GM13977 (cell line): ENCODE measurements at places on chromosomes 12 and 14.

- DNase-seq, result no peak
Measured at GRCh38 chr12:120972870-120973543, 5.3 kb upstream of the HNF1A start.

DNA sequence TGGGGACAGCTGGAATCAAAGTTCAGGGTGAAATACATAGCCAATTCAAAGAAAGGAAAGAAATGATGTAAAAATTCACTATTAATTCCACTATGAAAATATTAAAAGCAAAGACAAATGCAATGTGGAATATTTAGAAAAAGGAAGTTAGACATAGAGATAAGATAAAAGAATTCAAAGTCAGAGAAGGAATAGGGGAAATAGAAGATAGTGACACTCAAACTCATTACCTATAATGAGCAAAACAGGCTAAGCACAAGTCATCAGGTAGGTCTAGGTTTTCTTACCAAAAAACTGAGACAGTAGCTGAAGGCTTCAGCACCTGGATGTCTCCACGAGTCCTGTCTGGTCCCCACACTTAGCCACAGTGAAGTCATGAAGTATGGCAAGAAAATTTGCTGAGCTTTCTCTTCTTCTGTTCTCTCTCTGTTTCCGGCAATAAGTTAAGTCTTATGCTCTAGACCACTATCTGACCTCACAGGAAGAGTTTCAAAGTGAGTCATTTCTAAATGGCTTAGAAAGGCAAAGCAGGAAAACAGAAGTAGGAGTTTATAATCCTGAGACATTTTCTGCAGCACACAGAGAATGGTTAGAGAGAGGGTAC, at the start of gene C3AR1:
C3AR1 (minus strand) TSS at position 369 of the 604 bp plus-strand sequence. CDS start 6,174 bp downstream, outside the sequence.
- peak; percentile 52 for DNase-seq

- no peak for DNase-seq
Measured at GRCh38 chr14:22379727-22380126, 209.3 kb downstream of the DAD1 start.

GRCh38 chr14:21880918-21881317, 207.3 kb upstream of the OR4E1 start:
- DNase-seq, result no peak

GRCh38 chr12:116955382-116956021, 44.8 kb downstream of the FBXW8 start:
- DNase-seq, result peak; percentile 28

DNA sequence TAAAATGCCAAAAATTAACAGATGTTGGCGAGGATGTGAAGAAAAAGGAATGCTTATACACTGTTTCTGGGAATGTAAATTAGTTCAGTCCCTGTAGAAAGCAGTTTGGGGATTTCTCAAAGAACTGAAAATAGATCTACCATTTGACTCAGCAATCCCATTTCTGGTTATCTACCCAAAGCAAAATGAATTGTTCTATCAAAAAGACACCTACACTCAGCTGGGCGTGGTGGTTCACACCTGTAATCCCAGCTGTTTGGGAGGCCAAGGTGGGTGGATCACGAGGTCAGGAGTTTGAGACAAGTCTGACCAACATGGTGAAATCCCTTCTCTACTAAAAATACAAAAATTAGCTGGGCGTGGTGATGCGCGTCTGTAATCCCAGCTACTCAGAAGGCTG, 279.3 kb upstream of the PDE3A start:
- DNase-seq, result no peak

DNA sequence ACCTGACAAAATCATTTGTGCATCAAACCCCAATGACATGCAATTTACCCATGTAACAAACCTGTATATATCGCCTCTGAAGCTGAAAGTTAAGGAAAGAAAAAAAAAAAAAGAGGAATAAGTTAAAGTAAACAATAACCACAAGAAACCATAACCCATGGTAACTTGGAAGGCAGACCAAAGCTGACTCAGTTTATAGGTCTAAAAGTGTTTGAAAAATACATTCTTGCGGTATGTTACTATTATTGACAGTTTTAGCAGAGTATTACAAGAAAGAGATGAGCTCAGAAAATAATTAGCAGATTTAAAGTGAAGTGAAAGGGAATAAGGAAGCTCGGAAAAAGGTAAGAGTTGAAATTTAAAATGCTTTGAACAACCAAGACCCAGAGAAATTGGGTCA, 34.4 kb upstream of the MGAT4C start:
- no peak for DNase-seq

DNA sequence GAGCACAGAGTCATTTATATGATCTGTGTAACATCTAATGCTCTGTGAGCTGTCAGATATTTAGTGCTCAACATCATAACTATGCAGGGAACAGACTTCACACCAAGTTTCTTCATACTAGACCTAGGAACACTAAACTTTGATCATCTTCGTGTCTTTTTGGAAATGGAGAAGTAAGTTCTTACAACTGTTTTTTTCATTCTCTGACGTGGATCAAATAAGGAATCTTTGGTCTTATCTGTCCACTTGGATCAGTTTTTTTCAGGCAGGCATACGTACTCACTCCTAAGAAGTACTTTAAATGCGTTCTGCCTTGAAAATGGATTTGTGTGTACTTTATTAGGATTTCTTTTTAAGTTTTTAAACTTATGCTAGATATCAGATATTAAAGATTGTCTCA, 191.0 kb downstream of the FBXL14 start:
- DNase-seq, result no peak

DNA sequence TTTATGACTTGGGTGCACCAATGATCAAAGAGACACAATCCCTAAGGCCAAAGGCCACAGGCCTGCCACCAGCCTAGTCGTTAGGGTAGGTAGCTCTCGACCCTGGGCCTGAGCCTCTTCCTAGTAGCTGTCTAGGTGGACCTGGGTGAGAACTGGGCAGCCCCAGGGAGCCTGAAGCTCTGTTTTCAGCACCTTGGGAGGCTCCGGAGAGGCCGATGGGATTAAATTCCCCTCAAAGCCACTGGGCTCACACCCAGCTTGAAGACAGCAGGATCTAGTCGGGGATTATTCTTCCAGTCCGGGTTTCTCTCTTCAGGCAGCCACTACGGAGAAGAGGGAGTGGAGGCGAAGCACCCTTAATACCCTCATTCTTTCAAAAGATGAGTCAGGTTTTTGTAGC, 79.8 kb downstream of the TMEM260 start:
- no peak for DNase-seq

DNA sequence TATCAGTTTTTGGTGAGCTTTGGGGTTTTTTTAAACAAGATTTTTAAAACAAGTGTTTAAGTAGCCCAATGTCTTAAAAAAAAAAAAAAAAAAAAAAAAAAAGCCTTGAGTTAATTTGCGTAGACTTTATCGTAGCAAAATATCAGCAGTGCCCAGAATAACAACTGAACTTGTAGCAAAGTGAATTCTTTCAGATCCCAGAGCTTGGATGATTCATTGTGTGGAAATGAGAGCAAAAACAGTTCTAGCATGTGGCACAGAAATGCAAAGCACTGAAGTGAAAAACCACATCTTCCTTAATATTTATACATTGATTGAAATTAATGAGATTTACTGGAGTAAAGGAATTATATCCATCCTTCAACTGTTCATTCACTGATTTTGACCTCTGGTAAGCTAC, 258.1 kb downstream of the EGLN3 start:
- no peak for DNase-seq

DNA sequence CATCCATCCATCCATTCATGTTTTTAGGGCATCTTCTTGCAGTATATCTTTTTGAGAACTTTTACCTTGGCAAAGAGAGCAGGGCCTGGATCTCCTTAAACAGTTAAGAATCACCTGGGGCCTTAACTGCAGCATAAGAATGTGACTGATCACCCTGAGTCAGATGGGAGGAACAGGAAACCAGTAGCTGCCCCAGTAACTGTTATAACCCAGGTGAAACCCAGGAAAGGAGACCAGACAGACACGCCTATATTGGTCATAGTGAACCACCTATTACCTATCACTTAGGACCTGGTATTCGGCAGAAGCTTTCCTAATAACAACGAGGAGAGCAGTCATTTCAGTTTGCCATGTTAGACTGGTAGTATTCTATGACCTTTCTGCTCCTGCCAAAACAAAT, 43.4 kb upstream of the NR2C1 start:
- DNase-seq, result peak; percentile 13

DNA sequence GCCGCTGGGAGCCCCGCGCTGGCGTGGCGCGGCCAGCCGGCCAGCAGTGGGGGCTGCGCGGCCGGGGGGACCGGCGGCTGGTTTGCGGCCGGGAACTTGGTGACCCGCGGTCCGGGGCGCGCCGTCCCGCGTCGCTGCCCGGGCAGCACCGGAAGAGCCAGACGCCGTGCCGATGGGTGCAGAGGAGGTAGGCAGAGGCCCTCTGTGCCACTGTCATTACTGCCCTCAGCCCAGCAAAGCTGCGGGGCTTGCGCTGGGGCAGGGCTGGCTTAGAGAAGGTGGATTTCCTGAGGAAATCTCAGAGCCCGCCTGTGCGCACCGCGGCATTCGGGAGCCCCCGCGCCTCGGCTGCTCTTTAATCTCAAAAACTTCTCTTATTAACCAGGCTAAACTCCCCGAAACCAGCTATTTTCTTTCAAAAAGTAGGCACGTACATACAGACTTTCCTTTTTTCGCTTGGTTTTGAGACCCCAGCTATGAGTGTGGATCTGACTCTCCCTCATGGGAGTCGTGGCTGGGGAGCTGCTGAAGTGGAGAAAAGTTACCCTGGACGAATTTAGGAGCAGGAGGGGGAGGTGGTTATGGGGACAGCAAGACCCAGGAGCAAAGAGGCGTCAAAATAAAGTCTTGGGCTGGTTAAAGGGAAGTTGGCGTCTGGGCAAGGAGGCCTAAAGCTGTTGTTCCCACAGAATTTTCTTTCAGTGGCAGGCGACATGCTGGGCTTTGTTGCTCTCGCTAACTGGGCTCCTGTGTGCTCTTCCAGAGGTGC, 802 bp downstream of the SUSD6 start:
- no peak for DNase-seq

DNA sequence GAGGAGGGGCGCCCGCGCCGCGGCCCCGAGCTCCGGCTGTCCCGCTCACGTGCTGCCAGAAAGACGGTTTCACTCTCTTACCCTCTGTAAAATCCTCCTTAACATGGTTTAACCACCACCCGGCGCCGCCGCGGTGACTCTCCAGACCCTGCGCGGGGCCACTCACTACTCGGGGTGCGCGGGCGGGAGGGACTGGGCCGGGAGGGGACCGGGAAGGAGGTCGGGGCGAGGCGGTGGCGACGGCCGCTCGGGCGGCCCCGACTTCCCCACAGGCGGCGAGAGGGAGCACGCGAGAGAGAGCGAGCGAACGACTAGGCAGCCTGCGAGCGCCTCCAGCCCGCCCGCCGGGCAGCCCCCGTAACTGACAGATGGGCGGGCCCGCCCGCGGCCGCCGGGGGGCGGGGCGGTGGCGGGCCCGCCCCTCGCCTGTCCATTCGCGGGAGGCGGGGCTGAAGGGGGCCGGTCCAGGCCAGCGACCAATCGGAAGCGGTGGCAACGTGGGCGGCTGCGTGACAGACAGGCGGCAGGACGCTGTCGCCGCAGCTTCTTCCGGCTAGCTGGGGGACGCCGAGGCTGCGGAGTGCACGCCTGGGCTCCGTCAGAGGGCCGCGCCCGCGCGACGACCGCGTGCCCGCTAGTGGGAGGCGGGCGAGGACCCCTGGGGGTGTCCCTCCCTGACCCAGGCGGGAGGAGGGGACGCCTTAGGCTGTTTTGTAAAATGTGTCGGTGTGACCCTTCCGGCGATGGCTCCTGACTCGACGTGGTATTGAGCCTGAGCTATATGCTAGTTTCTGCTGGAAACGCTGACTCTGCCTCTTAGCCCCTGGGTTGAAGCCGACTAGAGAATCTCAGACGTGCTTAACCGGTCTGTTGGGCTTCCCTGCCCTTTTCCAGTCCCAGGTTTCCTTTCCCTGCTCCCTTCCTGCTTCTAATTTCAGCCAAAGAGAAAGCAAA, at the start of gene EEA1:
EEA1 (minus strand) TSS at position 334 of the 954 bp plus-strand sequence; CDS start at position 105, 229 bp downstream.
- peak; percentile 98 for DNase-seq

GRCh38 chr14:101177301-101177971, 273.9 kb upstream of the RTL1 start:
- DNase-seq, result no peak

DNA sequence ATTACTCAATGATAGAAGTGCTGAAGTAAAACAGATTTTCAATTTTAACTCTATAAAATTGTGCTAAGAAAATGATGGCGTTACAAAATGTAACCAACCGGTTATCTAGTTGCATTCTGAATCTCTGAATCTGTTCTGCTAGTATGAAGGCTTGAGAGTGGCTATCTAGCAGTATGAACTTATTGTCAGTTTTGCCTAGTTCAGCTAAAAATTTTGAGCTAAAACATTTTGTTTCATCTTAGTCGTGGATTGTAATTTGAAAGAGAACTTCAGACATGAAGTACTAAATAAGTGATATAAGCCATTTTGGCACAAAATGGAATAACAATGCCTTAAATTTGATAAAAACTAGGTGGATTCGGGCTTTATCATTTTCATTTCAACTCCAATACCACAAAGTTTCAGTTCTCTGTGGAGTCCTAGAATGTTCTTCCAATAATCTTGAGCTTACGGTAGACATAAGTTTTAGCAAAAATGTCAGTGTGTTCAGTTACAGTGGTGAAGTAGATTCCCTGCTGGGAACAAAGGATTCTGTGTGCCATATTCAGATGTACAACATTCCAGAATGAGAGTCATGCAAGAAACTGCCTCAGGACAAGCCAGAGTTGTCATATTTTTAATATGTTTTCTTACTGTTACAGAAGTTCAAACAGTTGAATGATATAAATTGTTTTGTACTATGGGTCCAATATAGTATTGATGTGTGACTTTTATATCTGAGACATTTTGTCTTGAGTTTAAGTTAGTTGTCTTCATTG, 28.1 kb downstream of the ATP6V1D start:
- DNase-seq, result no peak

- peak; percentile 90 for DNase-seq
Measured at GRCh38 chr12:401235-402028, at the start of gene CCDC77. TSS of gene CCDC77 (plus strand) at chr12:401644. CDS start at chr12:409384, 7,740 bp downstream.

- peak; percentile 29 for DNase-seq
Measured at GRCh38 chr14:50524060-50524459, 8.3 kb downstream of the MAP4K5 start.

DNA sequence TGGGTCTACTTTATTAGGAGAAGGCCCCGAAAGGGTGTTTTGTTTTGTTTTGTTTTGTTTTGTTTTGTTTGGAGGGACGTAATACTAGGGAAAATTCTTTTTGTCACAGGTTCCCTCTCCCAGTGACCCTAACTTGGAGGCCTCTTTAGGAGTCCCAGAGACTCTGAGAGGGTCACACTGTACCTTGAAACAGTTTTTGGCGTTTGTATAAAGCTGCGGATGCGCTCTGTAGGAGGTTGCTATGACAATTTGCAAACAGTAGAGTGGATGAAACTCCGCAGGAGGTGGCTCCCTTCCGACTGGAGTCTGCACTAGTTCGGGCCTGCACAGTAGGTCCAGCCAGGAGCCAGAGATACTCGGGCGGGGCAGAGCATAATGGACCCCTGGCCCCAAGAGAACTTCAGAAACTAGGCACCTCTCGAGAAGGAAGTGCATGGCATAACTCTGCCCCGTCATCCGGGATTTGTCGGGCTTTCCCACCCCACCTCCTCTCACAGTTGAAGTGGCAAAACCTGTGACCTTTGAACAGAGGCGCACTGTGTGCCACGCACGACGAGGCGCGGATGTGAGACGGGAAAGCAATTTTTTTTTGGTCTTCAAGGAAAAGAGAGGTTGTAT, 1.3 kb upstream of the DYRK2 start:
- DNase-seq, result no peak
